ENCODE measurements at places on chromosomes 11 and 22.

- DNase-seq: no peak
Observed at GRCh38 chr11:11430431-11430830, 77.4 kb upstream of the CSNK2A3 start.

DNA sequence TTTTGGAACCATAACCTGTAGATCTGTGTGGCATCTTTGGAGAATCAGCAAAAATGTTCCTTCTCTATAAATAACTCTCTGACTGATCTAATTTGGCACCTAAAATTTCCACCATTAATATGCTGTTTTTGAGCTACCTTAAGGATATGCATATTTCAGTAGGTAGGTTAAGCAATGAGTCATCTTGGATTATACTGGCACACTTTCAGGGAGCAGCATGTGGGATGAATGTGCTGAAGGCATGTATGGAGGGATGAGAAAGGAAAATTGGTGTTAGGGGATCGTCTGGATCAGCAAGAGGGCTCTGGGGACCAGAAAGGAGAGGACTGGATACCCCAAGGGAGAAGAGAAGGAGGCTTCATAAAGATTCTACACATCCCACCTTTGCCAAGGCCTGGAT is 44.6 kb upstream of the ELF5 start:
- no peak for DNase-seq

GRCh38 chr22:49087198-49087597 is 740.5 kb downstream of the BRD1 start:
- no peak for DNase-seq

DNA sequence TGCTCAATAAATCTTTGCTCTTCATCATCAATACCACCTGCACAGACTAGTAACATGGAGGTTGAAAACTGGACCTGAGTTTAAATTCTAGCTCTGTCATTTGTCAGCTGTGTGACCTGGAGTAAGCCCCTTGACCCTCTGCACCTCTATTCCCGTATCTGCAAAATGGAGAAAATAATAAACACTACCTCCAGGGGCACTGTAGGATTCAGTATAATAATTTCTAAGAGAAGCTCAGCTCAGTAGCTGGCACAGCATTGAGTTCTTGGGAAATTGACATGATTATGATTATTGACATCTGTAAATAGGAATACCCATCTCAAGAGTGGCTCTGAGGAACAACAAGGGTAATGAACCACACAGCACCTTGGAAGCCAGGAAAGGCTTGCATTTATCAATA is 78.4 kb downstream of the MN1 start:
- DNase-seq: no peak

DNA sequence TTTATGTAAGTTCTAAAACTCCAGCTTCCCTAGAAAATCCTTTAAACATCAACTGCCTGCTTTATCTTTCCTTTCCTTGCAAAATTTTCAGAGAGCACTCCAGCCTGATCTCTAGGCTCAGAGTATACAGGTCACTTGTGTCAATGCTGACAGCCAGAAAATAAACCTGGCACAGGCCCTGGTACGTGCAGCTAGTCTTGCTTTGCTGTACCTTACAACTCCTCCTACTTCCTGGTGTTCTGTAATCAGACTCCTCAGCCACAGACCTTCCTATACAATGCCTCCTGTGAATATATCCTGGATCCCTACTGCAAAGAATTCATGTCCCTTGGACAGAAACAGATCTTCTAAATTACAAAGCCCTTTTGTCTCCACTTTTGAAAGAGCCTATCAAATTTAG is 24.2 kb upstream of the TMEM123 start:
- DNase-seq: peak; percentile 46

- DNase-seq: no peak
Observed at GRCh38 chr22:26953012-26953883, 295.9 kb downstream of the MIAT start.

DNA sequence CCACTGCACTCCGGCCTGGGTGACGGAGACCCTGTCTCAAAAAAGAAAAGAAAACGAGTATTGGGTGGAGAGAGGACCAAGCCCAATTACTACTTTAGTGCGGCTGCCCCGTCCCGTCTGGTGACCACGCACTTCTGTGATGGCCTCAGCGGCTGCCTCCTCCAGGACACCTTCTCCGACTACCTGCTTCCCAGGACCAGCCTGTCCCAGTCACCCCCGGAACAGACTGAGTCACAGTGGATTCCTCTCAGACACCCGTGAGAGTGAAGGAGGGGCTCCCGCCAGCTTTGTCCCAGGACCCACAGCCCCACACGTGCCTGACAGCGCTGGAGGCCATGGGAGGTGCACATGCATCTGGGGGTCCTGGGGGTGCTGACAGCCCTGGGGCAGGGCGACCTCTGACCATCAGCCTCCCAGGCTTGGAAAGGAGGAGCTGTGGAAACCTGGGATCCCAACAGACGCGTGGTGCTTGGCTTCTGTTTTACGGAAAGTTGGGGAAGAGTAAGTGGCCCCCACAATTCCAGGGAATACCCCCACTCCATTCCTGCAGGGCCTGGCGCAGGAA is 4.8 kb downstream of the DRD4 start:
- no peak for DNase-seq

DNA sequence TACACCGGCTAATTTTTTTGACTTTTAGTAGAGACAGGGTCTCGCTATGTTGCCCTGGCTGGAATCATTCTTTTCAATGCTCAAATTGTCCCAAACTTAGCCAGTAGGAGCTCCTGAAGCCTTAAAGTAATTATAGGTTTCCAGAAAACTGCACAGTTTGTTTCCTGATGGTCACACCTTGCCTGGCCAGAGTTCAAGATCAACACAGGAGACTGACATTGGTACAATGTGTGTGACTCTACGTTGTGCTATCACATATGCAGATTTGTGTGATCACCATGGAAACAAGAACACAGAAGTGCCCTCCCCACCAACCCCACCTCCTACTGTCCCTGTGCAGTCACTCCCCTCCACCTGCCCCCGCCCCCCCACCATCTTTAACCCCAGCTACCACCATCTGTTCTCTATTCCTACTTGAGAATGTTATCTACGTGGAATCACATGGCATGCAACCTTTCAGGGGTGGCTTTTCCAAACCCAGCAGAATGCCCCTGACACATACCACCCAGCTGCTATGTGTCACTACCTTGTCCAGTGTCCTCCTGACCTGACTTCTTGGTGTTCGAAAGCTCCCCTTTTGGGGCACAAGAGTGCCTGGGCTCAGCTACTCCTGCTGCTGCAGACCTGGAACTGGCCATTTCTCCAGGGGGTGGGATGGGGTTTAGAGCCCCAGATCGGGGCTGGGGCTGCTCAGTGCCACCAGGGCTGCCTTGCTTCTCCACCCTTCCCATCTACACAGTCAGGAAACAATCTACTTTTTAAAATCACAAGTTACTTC is 6.1 kb upstream of the NAP1L4 start:
- DNase-seq: no peak

DNA sequence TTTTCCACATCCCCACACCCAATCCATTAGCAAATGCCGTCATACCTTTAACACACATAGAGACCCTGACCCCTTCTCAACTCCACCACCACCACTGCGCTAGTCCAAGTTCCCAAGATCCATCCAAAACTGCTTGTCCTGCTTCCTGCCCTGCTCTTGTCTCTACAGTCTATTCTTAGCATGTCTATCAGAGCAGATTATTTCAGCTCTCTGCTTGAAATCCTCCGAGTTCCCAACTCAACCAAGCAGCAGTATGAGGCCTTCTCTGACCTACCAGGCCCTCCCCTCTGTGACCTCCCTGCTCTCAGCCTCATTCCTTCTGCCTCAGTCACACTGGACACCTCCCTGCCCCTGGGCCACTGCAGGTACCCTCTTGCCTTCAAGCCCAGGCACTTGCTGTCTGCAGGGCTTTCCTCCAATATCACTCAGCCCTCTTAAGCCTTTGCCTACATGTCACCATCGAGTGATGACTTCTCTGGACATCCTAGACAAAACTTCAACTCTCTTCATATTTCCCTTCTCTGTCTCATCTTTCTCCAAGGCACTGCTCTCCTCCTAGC is 134.6 kb downstream of the SPATA19 start:
- DNase-seq: no peak

DNA sequence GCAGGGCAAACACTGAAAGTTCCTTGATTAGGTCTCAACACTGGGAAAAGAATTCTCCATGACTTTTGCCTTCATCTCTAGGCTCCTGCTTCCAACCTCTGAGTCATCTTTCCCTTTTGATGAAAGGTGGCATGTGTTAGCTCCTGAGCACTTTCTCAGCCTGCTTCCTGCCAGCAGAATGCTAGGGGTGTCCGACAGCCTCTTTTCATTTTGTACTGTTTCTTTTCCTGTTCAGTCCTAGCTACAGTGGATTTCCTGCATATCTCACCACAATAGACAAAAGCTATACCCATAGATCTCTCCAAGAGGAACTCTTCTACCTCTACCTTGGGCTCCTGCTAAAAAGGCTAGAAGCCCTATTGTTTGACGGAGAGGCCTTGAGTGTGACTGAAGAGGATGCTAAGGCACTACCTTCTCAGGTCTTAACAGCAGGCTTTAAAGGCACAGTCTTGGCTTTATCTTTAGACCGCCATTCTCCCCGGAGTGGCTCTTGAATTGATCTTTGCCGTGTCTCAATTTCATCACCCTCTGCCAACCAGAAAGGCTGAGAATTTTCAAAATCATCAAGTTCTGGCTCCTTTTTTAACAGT is 145.5 kb downstream of the RBFOX2 start:
- DNase-seq: no peak

GRCh38 chr22:50683086-50683993 is 10.7 kb downstream of the SHANK3 start:
- DNase-seq: no peak

DNA sequence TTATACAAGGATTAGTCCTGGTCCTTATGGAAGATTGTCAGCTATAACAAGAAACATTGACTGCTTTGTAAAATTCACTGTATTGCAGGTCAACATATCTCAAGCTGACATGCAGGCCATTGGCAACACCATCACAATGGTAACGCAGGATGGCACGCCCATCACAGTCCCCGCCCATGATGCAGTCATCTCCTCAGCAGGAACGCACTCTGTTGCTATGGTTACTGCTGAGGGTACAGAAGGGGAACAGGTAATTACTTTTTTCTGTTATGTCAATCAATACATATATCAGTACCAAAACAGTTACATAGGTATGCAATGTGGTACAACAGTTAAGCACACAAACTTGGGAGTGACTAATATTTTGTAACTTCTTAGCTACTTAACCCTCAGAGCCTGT is 55.3 kb downstream of the ZNF143 start:
- no peak for DNase-seq
